ENCODE measurements at places on chromosomes 11 and 22. TPM values are rescaled to one million over a fixed set of nuclear protein-coding genes. Genes with fewer than 3 reads are reported as not detected.

Gene NOX4
- not detected for total RNA-seq

Gene VPREB1
- total RNA-seq = not detected

Gene OR52N4
- not detected for total RNA-seq

Gene NECTIN1
- total RNA-seq = 8.8 TPM

Gene CHID1
- 77.3 TPM for total RNA-seq

Gene NCAM1
- 0.06 TPM for total RNA-seq

Gene CCDC73
- total RNA-seq = not detected

Gene PHF21B
- 0.81 TPM for total RNA-seq

Gene SLC43A3
- total RNA-seq = 0.29 TPM

Data from A549 treated with AZD2906 at 1 μM for 4 hours (cell line).